ENCODE measurements at places on chromosomes 1 and 21.

DNA sequence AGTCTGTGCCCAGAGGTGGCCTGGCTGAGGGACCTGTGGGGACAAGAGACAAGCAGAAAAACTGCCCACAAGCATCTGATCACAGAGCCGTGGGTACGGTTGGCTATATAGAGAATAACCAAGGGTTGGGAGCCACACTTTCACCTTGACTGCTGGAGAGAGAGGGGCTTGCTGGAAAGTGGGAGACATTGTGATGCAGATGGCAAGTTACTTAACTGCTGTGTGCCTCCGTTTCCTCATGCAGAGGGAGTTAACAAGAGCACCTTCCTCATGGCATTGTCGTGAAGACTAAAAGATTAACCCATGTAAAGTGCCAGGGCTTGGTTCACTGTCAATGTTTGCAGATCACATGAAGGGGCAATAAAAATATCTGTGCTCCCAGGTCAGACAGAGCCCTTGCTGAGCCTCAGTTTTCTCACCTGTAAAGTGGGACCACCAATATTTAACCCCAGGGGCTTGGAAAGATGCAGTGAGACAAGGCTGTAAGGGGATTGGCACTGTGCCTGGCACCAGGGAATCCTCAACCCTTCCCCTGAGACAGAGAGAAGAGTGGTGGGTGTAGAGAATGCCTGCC is 52.8 kb downstream of the SDC3 start:
- DNase-seq, result peak; percentile 36

- DNase-seq, result no peak
Observed at GRCh38 chr1:226355669-226356551, 46.9 kb upstream of the LIN9 start.

DNA sequence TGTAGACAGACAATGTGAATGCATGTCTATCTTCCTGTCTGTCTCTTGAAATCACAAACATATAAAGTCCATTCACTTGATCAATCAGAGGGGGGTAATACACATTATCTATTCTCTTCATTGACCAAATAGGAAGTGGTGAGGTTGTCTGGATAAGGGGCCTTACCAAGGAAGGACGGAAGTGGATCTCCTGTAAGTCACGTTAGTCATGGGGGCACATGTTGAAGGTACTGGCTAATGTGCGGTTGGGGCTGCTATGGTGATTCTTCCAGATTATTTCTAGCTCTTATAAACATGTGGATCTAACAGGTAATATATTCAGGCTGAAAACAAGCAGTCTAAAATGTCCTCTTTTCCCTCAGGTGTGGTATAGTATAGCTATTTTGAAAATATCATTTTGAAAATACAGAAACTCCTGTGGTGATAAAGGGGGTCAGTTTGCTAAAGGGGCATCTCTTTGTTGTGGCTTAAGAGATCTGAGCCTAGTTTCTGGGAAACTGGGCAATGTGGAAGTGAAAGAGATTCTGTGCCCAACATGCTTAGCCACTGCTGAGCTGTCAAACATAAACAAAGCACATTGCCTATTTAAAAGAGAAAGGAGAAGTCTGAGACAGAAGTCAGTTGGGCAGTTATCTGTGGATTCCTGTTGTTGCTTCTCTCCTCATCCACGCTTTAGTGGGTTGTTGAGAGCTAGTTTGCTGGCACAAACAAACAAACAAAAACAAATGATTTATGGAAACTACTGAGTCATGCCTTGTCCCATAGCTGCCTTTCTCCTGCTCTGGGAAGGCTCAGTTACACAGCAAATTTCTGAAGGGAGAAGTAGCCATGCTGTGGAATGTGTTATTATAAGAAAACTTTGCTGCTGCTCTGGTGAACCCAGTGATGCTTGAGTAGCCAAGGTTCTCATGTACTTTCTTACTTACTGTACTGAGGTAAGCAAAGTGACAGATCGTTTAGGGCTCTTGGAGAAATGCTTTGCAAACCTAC is 166.9 kb downstream of the HLX start:
- no peak for DNase-seq

- DNase-seq, result no peak
Observed at GRCh38 chr1:73943270-73943669, 254.7 kb downstream of the LRRIQ3 start.

DNA sequence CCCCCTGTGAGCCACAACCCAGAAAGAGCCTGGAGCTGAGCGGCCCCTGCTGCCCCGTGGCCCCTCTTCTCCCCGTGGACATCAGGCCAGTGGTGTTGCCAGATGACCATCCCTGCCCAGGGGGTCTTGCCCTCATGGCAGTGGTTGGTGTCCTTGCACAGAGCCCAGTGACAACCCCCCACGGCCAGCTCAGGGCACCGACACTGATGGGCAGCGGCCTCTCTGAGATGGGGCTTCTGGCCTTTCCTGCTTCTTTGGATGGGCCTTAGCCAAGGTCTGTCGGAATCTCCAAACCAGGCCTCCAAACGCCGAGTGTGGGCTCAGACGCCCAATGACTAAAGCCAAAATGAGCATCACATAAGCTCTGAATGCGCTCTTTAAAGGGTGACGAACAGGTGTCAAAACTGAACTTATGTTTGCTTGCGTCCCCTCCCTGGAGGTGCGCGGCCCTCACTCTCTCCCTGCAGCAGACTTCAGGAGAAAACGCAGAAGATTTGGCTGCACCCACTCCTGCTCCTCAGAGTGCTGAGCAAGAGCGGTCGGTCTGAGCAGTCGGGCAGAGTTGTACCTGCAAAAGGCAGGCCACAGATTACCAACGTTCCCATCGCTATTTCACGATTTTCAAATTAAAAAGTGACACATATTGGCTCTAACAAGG is 41.9 kb downstream of the UBE2G2 start:
- DNase-seq, result no peak

- DNase-seq, result no peak
Observed at GRCh38 chr1:246482805-246483568, 24.1 kb downstream of the SMYD3 start.

DNA sequence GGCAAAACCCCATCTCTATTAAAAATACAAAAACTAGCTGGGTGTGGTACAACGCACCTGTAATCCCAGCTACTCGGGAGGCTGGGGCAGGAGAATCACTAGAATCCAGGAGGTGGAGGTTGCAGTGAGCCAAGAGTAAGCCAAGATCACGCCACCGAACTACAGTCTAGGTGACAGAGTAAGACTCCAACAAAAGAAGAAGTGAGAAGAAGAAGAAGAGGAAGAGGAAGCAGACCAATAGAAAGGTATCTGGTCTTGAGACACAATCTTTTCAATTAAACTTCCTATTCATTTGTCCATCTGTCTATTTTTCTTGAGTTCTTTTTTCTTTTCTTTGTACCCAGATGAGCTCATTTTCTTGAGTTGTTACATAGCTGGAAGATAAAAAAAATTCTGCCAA is 55.7 kb upstream of the ACADM start:
- no peak for DNase-seq

DNA sequence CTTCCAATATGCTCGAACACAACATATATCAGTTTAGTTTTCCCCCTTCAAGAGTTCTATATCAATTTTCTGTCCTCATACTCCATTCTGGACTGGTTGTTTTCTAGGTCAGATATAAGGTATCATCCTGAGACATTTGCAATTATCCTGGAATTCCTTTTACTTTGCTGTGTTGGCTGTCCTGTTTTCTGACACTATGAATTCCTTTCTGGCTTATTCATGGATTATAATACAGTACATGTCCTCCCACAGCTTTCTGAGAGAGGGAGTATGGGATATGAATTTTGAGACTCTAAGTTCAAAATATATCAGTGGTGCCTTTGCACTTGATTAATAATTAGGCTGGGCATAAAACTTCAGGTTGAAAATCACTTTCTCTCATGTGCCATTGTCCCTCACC is 11.9 kb downstream of the PHTF1 start:
- no peak for DNase-seq

DNA sequence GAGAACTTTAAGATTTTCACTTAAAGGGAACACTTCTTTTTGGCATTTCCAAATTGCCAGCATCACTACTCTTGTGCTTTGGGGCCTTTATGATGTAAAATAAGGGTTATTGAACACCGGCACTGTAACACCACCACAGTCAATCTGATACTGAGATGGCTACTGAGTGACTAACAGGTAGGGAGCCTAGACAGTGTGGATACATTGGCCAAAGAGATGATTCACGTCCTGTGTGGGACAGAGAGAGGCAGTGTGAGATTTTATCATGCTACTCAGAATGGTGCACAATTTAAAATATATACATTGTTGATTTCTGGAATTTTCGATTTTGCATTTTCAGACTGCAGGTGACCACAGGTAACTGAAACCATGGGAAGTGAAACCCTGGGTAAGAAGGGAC is 261.6 kb downstream of the SPATA17 start:
- no peak for DNase-seq

DNA sequence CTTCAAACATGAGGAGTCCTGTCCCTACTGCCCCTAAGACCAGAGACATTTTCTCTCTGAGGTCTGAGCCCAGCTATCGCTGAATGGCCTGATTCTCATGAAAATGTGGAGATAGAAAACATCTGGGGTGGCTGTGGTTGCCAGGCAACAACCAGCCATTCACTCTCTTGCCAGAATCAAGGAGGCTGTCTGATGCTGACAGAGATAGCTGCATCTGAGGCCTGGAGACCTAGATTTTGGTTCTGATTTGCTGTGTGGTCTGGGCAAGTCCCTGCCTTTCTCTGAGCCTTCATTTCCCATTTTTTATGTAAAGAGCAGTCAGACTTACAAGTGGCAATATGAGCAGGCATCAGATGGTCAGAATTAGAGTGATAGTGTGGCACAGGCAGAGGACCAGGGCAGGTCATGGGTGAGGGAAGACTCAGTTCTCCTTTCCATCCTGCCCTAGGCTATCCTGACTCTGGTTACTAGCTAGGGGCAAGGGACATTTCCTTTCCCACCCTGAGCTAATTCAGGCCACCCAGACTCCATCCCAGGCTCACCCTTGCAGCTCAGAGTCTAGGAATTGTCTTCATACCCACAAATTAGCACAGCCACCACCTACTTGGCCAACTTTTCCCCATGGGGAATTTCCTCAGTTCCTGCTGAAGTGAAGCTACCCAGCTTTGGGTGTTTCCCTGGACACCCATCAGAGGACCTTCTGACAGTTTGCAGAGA is 20.0 kb upstream of the RNF19B start:
- no peak for DNase-seq

DNA sequence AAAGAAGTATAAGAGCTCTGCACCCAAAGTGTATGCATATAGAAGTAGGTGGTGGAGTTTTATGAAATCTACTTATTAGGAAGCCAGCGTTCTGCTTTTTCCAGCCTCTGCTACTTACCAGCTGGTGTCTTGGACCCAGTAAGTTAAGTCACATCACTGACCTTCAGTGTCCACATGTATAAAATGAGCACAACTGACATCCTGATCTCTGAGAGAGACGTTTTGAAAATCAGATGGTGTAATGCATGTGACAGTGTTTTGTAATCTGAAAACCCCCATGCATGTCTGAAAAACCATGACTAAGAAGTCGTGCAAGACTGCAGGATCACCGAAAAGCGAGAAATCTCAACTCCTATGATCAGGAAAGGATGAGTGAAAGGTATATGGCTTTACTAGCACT is 2.0 kb downstream of the CR1 start:
- DNase-seq, result no peak

DNA sequence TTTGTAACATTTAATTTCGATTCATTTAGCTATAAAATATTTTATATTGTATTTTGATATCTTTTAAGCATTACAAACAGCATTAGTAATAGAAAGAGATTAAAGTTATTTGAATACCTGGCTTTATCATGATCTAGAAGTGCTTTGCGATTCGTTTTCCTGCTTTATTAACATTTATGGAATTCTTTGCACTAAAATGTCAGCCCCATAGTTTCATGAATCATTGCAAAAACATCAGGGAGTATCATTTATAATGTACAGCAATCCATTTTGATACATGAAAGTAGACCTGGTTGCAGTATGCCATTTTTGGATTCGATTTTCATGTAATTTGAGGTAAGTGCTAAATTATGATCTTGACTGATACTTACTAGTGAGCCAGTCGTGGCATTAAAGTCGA is 108.0 kb upstream of the DPYD start:
- no peak for DNase-seq

DNA sequence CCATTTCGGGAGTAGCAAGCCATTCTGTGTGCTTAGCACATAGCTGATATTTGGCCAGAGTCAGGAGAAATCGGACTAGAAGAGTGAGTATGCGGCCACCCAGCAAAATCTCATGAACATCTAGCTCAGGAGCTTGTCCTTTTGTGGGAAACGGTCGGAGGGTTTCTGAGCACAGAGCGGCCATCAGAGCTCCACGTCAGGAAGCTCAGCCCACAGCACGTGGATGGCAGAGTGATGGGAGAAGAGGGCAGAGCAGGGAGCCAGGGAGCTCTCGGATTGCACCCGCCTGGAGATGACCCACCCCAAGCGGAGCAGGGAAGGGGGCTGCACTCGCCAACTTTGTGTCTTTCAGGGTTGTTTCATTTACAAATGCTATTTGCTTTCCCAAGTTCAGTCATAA is 13.9 kb downstream of the RCAN3 start:
- no peak for DNase-seq

GRCh38 chr1:202243006-202243405 is 49.4 kb downstream of the LGR6 start:
- no peak for DNase-seq

GRCh38 chr1:47622776-47623556 is 185.1 kb downstream of the FOXD2 start:
- no peak for DNase-seq

DNA sequence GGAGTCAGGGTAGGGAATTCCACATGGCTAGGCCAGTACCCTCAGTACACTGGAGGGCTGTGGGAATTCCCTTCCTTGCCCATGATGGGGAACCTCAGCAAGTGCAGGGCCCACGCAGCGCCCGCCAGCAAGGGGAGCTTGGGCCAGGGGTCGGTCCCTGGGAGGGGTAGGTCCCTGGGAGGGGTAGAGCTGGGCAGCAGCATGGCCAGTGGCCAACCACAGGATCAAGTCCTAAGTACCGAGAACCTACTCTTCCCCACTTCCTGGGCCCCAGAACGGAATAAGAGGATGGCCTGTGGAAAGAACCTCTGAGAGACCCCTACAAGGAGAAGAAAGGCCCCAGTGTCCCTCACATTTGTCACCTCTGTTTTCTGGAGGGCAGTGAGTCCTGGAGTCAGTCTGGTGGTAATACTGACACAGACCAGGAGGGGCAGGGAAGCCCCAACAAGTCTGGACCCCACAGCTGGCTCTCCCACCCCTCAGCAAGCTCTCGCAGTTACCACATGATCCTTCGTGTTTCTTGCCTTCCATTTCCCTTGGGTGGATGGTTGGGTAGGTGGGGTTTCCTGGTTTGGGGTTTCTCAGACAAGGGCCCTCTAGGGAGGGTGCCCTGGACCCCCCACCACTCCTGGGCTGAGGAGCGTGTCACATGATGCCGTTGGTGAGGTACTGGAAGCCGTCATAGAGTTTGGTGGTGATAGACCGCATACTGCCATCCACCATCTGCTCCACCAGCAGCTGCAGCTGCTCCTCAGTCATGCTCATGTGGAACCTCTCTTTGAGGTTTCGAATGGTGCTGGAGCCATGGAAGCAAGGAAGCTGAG is 10.3 kb downstream of the ZNF687 start:
- DNase-seq, result no peak

All from NCI-H510A treated with DMSO at 0.1 percent for 48 hours (cell line).